Effector CD8-positive, alpha-beta T cell (primary cell): ENCODE measurements at places on chromosomes 11 and 22.

GRCh38 chr11:114280696-114281095 lies 15.5 kb upstream of the NNMT start:
- DNase-seq: no peak

GRCh38 chr11:91639359-91639758 lies 585.3 kb upstream of the FAT3 start:
- DNase-seq: no peak

GRCh38 chr11:134170919-134171281 lies 52.9 kb downstream of the NCAPD3 start:
- DNase-seq: no peak

DNA sequence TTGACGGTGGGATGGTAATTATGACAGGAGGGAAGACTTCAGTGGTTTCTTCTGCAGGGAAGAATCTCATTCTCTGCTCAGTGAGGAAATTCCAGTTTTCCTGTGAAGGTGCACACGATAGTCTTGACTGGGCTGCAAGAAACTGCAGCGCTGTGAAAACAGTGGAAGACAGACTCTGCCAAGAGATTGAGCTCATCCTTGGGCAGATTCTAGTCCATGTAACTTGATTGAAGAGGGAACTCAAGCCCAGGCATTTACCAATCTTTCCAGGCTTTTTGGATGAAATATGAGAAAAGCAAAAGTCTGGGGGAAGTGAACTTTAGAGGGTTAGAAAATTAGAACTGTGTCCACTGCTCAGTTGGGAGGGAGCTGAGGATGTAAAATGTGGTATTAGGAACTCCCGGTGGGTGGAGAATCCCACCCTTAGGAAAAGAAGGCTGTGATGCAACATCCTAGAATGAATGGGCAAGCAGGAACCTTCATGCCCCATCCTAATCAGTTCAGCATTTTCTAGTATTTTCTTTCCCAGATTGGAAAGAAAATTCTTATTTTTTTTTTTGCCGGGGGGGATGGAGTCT lies 212.6 kb downstream of the DBX1 start:
- no peak for DNase-seq

GRCh38 chr11:117369534-117369933 lies 41.9 kb downstream of the CEP164 start:
- no peak for DNase-seq

GRCh38 chr11:104771763-104772162 lies 126.5 kb downstream of the CASP12 start:
- DNase-seq: no peak

DNA sequence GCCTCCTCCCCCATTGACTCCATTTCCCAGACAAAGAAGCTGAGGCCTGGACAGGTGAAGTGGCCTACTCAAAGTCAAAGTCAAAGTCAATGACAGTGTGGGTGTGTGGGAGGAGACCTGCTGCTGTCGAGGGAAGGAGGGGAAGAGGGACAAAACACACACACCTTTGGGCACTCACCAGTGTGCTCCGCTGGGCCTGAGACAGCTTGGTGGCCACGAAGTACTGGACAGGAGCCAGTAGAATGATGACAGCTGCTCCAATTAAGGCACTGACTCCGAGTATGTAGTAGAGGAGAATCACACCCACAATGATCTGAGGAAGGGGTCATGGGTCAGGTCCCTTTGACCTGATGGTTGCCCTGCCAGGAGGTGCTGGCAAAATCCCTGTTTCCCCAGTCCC lies 33.6 kb downstream of the ABCC8 start:
- DNase-seq: no peak

DNA sequence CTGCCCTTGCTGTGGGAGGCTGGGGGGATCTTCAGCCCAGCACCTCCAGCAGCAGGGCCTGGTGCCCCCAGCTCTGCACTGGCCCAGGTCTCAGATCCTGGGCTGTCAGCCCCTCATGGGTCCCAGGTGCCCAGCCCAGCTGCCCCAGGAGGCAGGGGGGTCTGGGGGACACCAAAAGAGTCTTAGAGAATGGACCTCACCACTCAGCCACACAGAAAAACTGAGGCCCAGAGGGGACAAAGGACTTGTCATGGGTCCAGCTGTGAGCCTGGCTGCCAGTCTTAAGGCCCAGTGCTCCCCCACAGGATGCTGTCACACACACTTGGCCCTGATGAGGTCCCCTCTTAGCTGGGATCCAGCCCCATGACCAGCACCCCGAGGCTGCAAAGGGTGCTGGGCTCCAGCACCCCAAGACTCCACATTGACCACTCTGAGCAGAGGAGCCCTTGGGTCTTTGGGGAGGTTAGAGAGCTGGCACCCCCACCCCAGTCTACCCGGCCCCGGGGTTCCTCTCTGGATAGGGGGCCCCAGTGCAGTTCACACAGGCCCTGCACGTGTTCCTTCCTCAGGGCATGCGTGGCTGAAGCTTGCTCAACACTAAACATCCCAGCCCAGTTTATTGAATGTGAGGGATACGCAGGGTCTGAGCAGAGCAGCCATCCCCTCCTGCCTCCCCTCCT lies 54.4 kb downstream of the IGLL5 start:
- no peak for DNase-seq

- no peak for DNase-seq
Observed at GRCh38 chr11:34640050-34640923, 19.4 kb downstream of the EHF start.

DNA sequence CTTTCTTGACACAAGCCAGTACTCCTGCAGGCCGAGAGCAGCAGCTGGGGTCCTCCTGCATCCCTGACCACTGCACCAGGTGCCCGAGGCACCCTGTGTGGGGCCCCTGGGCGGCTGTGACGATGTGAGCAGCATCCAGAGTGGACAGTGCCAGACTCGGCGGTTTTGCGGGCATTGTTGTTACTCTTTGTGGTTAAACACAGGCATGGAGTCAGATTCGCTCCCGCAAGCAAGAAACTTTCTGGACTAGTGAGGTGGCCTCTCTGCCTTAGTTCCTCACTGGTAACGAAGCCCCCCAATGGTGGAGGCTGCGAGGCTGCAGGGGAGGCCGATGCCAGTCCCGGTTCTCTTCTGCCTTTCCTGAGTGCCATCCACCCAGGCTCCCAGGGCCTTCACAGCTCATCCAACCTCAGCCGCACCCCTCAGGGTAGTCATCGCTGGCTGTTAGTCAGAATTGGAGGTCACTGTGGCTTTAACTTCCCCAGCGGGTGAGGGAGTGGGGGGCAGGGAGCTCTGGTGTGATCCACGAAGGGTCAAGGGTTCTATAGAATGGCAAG lies 3.7 kb upstream of the CLDN5 start:
- no peak for DNase-seq

DNA sequence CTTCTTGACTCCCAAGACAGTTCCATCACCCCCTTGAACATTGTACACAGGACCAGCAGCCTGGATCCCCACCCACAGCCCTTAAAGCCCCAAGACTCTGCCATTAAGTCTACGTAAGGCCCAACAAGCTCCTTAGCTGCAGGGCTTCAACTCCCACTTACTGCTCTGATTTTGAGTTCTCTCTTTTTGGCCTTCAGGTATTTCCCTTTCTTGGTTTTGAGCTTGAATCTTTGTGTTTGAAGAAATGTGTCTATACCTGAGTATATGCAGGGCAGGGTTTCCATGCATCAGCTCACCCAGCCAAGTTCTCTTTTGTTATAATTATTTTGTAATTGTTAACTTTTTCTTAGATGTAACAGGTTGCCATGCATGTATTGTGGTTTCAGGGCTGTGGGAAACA lies 10.4 kb upstream of the MPEG1 start:
- DNase-seq: no peak

- DNase-seq: no peak
Observed at GRCh38 chr22:45129703-45130524, 33.8 kb upstream of the NUP50 start.

GRCh38 chr11:115425250-115425649 lies 79.0 kb downstream of the CADM1 start:
- no peak for DNase-seq

DNA sequence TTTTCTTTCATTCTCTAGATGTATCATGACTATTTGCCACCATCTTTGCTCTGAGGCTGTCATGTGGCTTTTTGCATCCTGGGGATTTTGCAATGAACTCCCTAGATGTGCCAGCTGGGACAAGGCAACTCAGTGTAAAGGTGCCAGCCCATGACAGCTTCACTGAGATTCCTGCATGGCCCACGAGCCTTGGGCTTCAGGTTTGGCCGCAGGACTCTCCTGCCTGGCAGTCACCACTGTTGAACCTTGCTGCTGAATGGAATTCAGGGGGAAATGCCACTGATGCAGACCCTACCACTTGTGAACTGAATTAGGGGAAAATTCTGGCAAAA lies 385.2 kb downstream of the SOX6 start:
- DNase-seq: no peak

DNA sequence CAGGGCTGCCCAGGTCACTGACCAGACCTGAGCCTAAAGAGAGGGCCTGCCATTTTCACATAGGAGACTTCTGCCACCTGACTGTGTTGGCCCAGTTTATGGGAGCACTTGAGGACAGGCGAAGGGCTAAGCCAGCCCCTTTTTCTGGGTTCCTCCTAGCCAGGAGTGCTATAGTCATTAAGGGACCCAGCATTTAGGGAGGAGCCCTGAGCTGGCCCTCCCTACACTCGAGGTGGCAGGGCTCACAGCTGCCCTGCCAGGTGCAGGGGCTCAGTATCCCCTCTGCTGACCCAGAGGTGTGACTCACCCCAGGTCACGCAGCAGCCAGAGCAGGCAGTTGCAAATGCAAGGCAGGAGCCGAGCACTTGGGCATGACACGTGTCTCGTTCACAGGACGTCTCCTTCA lies 86.3 kb upstream of the CRYBB3 start:
- no peak for DNase-seq

DNA sequence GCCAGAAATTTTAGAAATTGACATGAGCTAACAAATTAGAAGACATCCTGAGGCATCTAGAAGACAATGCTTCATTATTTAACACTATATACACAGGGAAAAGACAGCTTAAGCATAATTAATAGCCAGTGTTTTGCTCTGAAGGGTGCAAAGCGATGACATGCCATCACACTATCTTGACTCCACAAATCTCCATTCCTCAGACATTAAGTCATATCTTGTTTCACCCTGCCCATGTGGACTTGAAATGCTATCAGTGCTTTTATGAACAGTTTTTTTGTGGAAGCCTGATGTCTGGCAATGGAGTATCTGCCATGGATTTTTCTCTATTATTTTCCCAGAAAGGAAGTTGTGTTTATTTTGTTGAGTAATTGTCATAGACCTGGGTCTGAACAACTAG lies 2.3 kb downstream of the CARD18 start:
- no peak for DNase-seq

DNA sequence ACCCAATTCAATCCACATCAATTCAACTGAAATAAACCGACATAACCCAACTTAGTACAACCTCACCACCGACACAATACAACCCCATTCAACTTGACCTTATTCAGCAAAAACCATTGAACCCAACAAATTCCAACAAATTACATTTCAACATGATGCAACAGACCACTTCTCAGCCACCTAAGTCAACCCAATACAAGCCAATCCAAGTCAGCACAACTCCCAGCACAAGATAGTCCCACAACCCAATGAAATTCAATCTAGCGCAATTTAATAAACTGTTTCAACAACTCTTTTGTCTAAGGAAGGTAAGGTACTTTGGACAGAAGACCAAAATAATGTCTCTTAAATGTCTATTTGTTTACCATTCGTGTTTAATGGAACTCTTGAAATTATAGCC lies 226.0 kb downstream of the MIAT start:
- no peak for DNase-seq

GRCh38 chr11:14202251-14203196 lies 156.5 kb downstream of the RRAS2 start:
- DNase-seq: no peak

GRCh38 chr11:130979386-130979972 lies 63.2 kb upstream of the SNX19 start:
- DNase-seq: no peak

GRCh38 chr11:128764424-128765095 lies 70.7 kb downstream of the FLI1 start:
- no peak for DNase-seq

DNA sequence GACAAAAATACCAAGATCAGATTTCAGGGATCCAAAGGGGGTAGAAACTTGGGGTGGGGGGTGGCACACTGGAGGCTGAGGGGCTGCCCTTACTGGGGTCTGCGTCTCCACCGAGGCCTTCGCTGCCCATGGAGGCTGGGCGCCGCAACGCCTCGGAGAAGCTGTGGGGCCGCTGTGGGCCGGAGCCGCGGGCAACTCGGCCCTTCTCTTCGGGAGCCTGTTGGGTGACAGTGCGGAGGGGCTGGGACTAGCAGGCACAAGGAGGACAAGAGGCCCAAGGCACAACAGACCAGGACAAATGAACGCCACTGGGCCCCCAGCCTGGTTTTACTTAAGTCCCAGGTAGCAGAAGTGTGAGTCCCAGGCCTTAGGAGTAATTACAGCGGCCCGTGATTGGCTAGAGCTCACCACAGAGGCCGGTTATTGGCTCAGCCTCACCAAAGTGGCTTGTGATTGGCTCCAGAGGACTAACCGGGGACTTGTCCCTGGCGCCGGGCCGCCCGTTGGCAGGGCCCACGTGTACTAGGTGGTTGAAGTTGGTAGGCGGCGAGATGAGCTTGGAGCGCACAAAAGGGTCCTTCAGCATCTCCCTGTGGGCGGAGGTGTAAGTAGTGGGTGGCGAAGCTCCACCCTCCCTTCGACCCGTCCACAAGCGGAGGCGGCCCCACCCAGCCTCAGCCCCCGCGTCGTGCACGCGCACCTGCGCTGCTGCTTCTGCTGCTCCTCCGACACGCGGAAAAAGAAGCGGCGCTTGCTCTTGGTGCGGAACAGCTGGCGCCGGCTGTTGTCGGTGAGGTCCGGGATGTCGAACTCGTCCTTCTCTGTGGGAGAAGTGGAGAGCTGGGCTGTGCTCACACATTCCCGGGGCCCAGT lies 16.5 kb upstream of the MEN1 start:
- DNase-seq: no peak

GRCh38 chr11:120125024-120125423 lies 12.9 kb downstream of the TRIM29 start:
- DNase-seq: no peak

- DNase-seq: no peak
Observed at GRCh38 chr22:47534804-47535410, 772.5 kb downstream of the TBC1D22A start.

GRCh38 chr11:111759778-111760407 lies 6.3 kb downstream of the PPP2R1B start:
- DNase-seq: no peak

DNA sequence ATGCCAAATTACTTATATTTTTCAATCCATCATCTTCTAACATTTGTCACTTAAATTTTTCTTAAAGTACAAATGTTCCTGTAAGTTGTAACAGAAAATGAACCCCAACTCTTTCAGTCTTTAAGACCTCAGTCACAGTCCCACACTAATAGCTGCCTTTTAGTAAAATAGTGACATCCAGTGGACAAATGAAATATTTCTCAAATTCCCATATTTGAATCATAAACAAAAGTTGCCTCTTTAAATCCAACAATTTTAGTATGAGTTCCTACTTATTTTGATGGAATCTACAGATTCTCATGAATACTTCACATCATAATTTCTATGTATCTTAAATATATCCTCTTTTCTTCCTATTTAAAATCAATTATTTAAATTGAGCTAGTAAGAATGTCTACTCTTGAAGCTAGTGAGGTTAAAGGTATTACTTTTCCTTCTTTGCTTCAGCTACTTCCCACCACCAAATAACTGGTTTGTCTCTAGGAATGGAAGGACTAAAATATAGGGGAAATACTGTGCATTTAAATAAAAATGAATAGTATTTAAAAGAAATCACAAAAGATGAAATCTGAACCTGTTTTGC lies 9.2 kb downstream of the LIN7C start:
- no peak for DNase-seq

GRCh38 chr11:64324692-64325469 lies 7.0 kb downstream of the PRDX5 start:
- no peak for DNase-seq

GRCh38 chr22:33563220-33563964 lies 356.9 kb downstream of the LARGE1 start:
- no peak for DNase-seq

- DNase-seq: no peak
Observed at GRCh38 chr11:130179396-130180306, 20.1 kb downstream of the ST14 start.
